Activated naive CD8-positive, alpha-beta T cell treated with anti-CD3 and anti-CD28 coated beads for 36 hours (primary cell): ENCODE measurements at places on chromosomes 16 and 17. TPM values are rescaled to one million over a fixed set of nuclear protein-coding genes. Genes with fewer than 3 reads are reported as not detected.

The AOC2 gene
- 1.9 TPM for total RNA-seq

The HCRT gene
- not detected for total RNA-seq

DNA sequence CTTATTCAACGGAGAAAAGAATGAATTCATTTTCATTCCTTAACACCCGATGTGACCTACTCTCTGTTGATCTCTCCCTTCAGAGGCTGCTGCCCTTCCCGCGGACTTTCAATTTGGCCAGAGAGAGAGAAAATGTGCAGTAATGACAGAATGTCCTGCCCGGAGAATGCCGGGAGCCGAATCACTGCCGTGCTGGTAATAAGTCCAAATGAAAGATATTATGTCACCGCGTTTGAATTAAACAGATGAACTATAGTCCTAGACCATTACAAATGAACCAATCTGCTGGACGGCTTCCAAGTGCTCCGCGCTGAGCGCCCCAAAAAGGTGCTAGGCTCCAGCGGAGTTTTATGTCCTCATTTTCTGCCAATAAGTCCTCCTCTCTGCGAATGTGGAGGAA lies 14.7 kb upstream of the C16orf82 start:
- H3K27ac ChIP-seq = no peak overlapping the region
- H3K4me1 ChIP-seq = no peaks in the 10 kb centered on the region
- H3K36me3 ChIP-seq = no peaks in the 10 kb centered on the region

DNA sequence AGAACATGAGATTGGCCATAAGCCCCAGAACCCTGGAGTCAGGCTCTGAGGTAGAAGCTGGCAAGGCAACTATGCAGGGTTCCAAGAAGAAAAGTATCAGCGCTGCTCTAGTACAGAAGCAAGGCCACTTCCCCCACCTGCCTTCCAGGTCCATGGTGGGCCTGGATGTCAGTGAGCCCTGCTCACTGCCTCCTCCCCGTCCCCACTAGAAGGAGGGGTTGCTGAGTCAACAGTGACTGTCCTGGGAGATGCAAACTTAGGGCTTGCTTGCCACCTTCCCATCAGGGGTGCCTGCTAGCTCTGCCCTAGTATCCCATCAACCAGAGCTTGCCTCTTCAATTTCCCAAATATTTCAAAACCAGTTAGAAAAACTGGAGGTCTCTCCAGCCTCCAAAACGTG lies 29.6 kb upstream of the SREBF1 start:
- no peaks in the 10 kb centered on the region for H3K36me3 ChIP-seq
- DNase-seq = no peak
- H3K27ac ChIP-seq = no peak overlapping the region
- H3K4me1 ChIP-seq = peaks cover 14% of the 10 kb centered on the region
- no peaks in the 10 kb centered on the region for H3K27me3 ChIP-seq

- H3K4me3 ChIP-seq = peak overlapping the region; percentile 73
- H3K4me1 ChIP-seq = peaks cover 23% of the 10 kb centered on the region
- no peaks in the 10 kb centered on the region for H3K27me3 ChIP-seq
Observed at GRCh38 chr17:7045492-7046126, 1.7 kb upstream of the SLC16A11 start.

DNA sequence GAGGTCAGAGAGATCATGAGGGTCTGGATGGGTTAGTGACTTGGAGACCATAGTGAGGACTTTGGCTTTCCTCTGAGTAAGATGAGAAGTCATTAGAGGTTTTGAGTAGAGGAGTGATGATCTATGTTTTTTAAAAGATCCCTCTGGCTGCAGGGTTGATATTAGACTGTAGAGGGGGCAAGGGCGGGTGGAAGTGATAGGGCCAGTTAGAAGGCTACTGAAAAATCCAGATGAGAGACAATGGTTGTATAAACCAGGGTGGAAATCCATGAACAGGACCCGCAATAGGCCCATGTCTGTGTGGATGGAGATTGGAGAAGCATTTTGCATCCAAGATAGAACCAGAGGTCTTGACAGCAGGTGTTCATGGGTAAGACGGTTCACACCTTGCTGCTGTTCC lies 9.8 kb downstream of the ITGAL start:
- peaks cover 43% of the 10 kb centered on the region for H3K4me1 ChIP-seq

DNA sequence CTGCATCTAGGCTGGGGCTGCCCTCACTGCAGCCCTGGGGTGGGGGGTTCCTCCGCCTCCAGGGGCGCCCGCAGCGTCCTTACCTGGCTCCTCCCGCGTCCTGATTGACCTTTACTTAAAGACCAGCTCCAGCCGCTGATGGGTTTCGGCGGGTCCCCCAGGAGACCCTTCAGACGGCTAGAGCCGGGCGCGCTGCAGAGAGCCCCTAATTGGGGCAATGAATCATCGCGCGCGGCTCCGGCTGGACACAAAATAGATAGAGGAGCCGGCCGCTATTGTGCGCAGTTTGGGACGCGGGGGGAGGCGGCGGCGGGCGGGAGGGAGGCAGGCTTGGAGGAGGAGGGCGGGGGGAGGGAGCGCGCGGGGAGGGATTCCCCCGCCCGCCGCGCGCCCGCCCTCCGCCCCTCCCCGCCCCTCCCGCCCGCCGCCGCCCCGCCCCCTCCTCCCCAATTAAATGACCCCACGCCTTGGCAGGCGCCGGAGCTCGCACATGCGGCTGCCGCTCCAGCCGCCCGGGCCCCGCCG lies 56.5 kb upstream of the CIBAR2 start:
- H3K27me3 ChIP-seq = peaks cover 53% of the 10 kb centered on the region
- peak overlapping the region; percentile 67 for H3K4me3 ChIP-seq
- DNase-seq = no peak
- H3K36me3 ChIP-seq = no peaks in the 10 kb centered on the region

The FBXO39 gene
- not detected for total RNA-seq

DNA sequence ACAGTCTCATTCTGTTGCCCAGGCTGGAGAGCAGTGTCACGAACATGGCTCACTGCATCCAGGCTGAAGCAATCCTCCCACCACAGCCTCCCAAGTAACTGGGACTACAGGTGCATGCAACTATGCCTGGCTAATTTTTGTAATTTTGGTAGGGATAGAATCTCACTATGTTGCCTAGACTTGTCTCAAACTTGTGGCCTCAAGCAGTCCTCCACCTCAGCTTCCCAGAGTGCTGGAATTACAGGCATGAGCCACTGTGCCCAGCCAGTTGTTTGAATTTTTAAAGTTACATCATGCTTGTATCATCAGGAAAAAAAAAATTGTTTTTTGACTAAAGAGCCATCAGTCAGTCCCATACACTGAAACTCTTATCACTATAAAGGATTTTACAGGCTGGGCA lies 17.1 kb upstream of the VPS4A start:
- H3K27me3 ChIP-seq = no peaks in the 10 kb centered on the region
- no peaks in the 10 kb centered on the region for H3K36me3 ChIP-seq
- H3K4me1 ChIP-seq = no peaks in the 10 kb centered on the region

- no peak overlapping the region for H3K27ac ChIP-seq
- H3K4me3 ChIP-seq = no peak overlapping the region
- H3K36me3 ChIP-seq = peaks cover 11% of the 10 kb centered on the region
- peaks cover 8% of the 10 kb centered on the region for H3K4me1 ChIP-seq
- DNase-seq = no peak
- no peaks in the 10 kb centered on the region for H3K27me3 ChIP-seq
Observed at GRCh38 chr17:37039269-37039668, 90.5 kb downstream of the AATF start.

The TPSG1 gene
- total RNA-seq = not detected

DNA sequence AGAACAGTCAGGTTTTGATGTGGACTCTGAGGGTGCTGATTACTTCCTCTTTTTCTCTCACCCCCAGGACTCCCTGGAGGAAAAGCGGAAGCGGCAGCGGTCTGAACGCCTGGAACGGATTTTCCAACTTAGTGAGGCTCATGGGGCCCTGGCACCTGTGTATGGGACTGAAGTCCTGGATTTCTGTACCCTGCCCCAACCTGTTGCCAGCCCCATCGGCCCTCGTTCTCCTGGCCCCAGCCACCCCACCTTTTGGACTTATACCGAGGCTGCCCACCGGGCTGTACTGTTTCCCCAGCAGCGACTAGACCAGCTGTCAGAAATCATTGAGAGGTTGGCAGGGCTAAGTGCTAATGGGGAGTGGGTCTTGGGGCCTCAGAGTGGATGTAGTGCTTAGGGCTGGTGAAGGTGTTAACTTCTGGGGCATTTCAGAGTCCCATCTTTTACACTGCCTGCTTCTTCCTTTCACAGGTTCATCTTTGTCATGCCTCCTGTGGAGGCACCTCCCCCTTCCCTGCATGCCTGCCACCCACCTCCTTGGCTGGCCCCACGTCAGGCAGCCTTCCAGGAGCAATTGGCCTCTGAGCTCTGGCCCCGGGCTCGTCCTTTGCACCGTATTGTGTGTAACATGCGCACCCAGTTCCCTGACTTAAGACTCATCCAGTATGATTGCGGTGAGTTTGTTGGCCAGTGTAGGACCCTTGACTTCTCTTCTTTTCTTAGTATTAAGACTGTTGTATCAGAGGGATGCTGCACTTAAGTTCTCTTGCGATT lies 19.1 kb upstream of the PHKG2 start:
- H3K4me3 ChIP-seq = no peak overlapping the region
- no peaks in the 10 kb centered on the region for H3K27me3 ChIP-seq
- no peak overlapping the region for H3K27ac ChIP-seq
- no peak for DNase-seq
- peaks cover 29% of the 10 kb centered on the region for H3K36me3 ChIP-seq

DNA sequence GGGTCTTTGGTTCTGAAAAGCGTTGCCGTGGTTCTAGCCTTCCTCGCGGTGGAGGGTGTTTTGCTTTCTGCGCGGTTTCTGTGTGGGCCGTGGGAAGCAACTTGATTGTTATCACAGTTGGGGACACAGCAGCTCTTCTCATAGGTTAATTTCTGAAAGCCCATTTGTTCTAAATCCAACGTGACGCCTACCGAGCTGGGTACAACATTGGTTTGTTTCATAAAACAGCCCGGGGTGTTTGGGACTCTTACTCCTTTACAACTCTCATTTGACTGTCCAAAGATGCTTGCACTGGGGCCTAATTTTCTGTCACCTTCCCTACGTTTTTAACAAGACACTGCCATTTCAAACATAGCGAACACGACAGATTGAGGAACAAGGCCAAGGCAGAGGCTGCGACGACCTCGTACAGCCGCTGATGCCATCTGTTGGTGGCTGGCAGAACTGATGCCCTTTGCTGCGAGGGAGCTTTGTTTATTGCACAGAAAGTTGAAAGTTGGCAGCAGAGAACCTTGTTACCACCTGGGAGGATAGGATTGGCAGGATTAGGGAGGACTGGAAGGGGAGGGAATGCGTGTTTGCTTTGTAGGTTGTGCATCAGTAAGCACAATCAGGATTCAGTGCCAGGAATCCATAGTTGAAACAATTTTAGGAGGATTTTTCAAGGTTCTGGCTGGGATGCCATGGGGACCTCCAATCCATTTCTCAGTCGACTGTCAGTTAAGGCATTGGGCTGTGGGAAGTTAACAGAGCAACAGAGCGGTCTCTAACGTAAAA lies 98.3 kb downstream of the PITPNC1 start:
- H3K4me3 ChIP-seq = peak overlapping the region; percentile 77
- H3K36me3 ChIP-seq = peaks cover 12% of the 10 kb centered on the region
- H3K27me3 ChIP-seq = no peaks in the 10 kb centered on the region
- peaks cover 66% of the 10 kb centered on the region for H3K4me1 ChIP-seq
- DNase-seq = peak; percentile 82

The PDILT gene
- not detected for total RNA-seq

- H3K36me3 ChIP-seq = no peaks in the 10 kb centered on the region
- no peak for DNase-seq
Observed at GRCh38 chr17:61579961-61580360, 11.1 kb downstream of the NACA2 start.

DNA sequence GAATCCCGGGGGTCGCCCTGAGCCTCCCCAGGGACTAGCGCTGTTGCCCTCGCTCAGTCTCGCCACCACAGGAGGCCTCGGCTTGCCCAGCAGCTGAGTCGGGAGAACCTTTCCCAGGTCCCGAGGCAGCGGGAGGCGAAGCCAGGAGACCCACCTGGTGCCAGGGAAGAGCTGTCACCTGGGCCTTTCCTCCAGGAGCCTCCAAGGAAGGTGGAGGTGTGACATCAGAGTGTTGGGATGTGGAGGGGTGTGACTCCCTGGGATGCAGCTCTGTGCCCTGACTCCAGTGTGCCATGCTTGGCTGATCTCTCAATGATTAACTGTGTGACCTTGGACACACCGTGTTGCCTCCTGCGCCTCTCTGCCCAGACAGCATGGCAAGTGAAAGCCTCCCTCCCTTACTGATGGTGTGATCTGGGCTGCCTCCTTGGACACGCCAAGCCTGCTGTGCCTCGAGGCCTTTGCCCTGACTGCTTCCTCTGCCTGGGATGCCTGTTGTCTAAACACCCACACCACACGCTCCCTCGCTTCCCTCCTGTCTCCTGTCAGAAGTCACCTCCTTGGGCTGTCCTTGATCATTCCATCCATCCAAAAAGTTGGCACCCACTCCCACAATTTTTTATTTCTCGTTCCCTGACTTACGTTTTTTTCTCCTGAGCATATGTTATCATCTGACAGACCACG lies 88.0 kb downstream of the CMIP start:
- peaks cover 3% of the 10 kb centered on the region for H3K36me3 ChIP-seq
- H3K27ac ChIP-seq = peak overlapping the region; percentile 12

- peaks cover 11% of the 10 kb centered on the region for H3K27me3 ChIP-seq
- H3K36me3 ChIP-seq = no peaks in the 10 kb centered on the region
- no peaks in the 10 kb centered on the region for H3K4me1 ChIP-seq
- H3K27ac ChIP-seq = no peak overlapping the region
Observed at GRCh38 chr16:49250689-49251088, 30.9 kb downstream of the CBLN1 start.

DNA sequence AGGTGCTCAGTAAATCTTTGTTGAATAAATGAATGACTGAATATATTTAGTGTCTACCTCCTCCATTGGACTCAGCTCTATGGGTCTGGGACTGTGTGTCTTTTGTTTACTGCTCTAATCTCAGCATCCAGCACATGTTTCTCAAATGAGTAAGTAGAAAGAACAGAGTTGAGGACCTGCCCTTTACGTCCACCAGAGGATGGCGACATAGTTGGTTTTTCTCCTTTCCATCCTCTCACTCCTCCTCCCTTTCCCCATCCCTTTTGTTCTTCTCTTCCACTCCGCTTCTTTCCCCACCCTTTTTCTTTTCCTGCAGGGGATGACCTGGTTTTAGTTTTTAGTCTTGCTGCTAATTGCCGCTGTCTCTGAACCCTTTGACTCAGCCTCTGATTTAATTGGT lies 12.1 kb upstream of the CHP2 start:
- H3K27ac ChIP-seq = no peak overlapping the region
- no peak for DNase-seq
- peaks cover 20% of the 10 kb centered on the region for H3K27me3 ChIP-seq
- no peaks in the 10 kb centered on the region for H3K36me3 ChIP-seq

The HS3ST3B1 gene
- total RNA-seq = 5.9 TPM

DNA sequence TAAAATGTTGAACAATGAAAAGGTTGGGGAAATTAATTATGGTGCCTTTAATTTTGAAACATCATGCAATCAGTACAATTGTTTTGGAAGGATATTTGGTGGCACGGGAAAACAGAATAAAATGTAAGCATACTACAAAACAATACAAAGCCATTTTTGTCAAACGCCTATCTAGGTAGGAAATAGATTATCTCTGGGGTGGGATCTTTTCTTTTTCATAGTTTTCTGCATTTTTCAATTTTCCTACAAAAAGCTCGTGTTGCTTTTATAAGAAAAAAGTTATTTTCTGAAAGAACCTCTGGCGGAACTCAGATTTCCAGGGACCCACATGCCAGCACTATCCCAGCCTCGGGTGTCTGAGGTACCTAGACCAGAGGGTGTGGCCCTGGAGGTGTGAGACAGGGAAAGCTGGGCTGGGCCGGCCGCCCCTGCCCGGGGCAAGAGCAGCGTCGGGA lies 961 bp upstream of the MAP3K3 start:
- DNase-seq = no peak
- H3K36me3 ChIP-seq = no peaks in the 10 kb centered on the region

GRCh38 chr17:42989726-42990652 lies 8.2 kb upstream of the RPL27 start:
- no peak overlapping the region for H3K4me3 ChIP-seq
- no peak overlapping the region for H3K27ac ChIP-seq
- no peaks in the 10 kb centered on the region for H3K27me3 ChIP-seq
- H3K36me3 ChIP-seq = peaks cover 18% of the 10 kb centered on the region
- H3K4me1 ChIP-seq = peaks cover 2% of the 10 kb centered on the region
